ENCODE measurements at places on chromosomes 3 and 15. TPM values are rescaled to one million over a fixed set of nuclear protein-coding genes. Genes with fewer than 3 reads are reported as not detected.
A peak's percentile ranks its signal among the peaks of the same experiment; 100 is the strongest.

- H3K4me3 ChIP-seq, result no peak overlapping the region
- no peak for DNase-seq
- peaks cover 9% of the 10 kb centered on the region for H3K36me3 ChIP-seq
- no peaks in the 10 kb centered on the region for H3K4me1 ChIP-seq
These were observed 92.9 kb downstream of the USP13 start for GRCh38 chr3:179745716-179746115.

DNA sequence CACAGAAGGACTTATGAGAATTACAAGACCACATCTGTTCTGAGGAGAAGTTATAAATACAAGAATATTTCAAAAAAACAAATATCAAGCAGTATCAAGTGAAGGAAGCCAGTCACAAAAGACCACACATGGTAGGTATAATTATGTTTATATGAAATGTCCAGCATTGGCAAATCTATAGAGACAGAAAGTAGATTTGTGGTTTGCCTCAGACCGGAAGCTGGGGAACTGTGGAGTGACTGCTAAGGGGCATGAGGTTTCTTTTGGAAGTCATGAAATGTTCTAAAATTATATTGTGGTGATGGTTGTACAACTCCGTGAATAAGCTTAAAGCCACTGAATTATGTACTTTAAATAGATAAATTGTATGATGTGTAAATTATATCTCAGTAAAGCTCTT lies 136.9 kb downstream of the FRMD5 start:
- H3K4me3 ChIP-seq, result no peak overlapping the region
- no peaks in the 10 kb centered on the region for H3K36me3 ChIP-seq
- DNase-seq, result no peak
- H3K27me3 ChIP-seq, result peaks cover 28% of the 10 kb centered on the region
- H3K27ac ChIP-seq, result no peak overlapping the region

GRCh38 chr15:72857331-72858063 lies 73.9 kb upstream of the ADPGK start:
- no peak for DNase-seq
- no peak overlapping the region for H3K4me3 ChIP-seq
- no peaks in the 10 kb centered on the region for H3K36me3 ChIP-seq
- H3K27ac ChIP-seq, result no peak overlapping the region
- H3K4me1 ChIP-seq, result no peaks in the 10 kb centered on the region
- peaks cover 9% of the 10 kb centered on the region for H3K27me3 ChIP-seq

GRCh38 chr15:74768771-74769342 lies 13.0 kb upstream of the CSK start:
- peaks cover 24% of the 10 kb centered on the region for H3K4me1 ChIP-seq
- peak overlapping the region; percentile 47 for H3K4me3 ChIP-seq
- peak overlapping the region; percentile 59 for H3K27ac ChIP-seq
- no peaks in the 10 kb centered on the region for H3K27me3 ChIP-seq
- H3K36me3 ChIP-seq, result no peaks in the 10 kb centered on the region
- peak; percentile 66 for DNase-seq

GRCh38 chr3:25870452-25870851 lies 80.6 kb downstream of the OXSM start:
- H3K27me3 ChIP-seq, result peaks cover 3% of the 10 kb centered on the region
- no peak overlapping the region for H3K4me3 ChIP-seq
- peaks cover 3% of the 10 kb centered on the region for H3K36me3 ChIP-seq
- peaks cover 17% of the 10 kb centered on the region for H3K4me1 ChIP-seq
- peak overlapping the region; percentile 59 for H3K27ac ChIP-seq
- DNase-seq, result no peak

- H3K27me3 ChIP-seq, result peaks cover 3% of the 10 kb centered on the region
- no peak overlapping the region for H3K4me3 ChIP-seq
- no peak overlapping the region for H3K27ac ChIP-seq
- no peaks in the 10 kb centered on the region for H3K4me1 ChIP-seq
- no peaks in the 10 kb centered on the region for H3K36me3 ChIP-seq
- no peak for DNase-seq
These were observed 388.2 kb downstream of the CACNA2D3 start for GRCh38 chr3:54510506-54510905.

GRCh38 chr15:31487811-31488436 lies 161.3 kb downstream of the KLF13 start:
- DNase-seq, result peak; percentile 43
- no peak overlapping the region for H3K4me3 ChIP-seq
- no peaks in the 10 kb centered on the region for H3K27me3 ChIP-seq
- peak overlapping the region; percentile 60 for H3K27ac ChIP-seq

- peaks cover 22% of the 10 kb centered on the region for H3K27me3 ChIP-seq
- DNase-seq, result no peak
- H3K36me3 ChIP-seq, result no peaks in the 10 kb centered on the region
- no peak overlapping the region for H3K4me3 ChIP-seq
- no peaks in the 10 kb centered on the region for H3K4me1 ChIP-seq
- no peak overlapping the region for H3K27ac ChIP-seq
These were observed 251.9 kb downstream of the CDIN1 start for GRCh38 chr15:36831125-36831903.

DNA sequence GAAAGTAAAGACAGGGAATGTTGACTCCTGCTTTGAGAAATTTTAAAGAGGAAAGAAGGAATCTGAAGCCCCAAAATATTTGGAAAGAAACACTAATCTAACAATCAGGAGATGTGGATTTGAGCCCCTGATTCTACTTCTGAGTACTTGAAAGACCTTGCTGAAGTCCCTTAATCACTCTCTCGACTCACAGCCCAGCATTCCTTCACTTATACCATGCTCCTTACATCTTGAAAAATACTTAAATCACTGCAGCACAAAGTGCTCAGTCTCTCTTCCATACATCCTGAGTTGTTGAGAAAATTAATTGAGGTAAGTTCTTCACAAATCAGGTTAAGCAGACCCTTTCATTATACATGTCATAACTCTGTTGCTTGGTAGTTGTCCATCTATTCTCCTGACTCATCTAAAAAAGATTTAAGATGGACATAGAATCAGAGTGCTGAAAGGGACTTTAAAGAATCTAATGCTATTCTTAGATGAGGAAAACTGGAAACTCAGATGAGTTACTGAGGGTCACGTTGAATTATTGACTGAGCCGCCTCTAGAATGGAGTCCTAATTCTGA lies 72.8 kb upstream of the THSD4 start:
- H3K4me1 ChIP-seq, result no peaks in the 10 kb centered on the region
- H3K4me3 ChIP-seq, result no peak overlapping the region
- no peak for DNase-seq
- no peak overlapping the region for H3K27ac ChIP-seq
- H3K36me3 ChIP-seq, result no peaks in the 10 kb centered on the region
- peaks cover 31% of the 10 kb centered on the region for H3K27me3 ChIP-seq

DNA sequence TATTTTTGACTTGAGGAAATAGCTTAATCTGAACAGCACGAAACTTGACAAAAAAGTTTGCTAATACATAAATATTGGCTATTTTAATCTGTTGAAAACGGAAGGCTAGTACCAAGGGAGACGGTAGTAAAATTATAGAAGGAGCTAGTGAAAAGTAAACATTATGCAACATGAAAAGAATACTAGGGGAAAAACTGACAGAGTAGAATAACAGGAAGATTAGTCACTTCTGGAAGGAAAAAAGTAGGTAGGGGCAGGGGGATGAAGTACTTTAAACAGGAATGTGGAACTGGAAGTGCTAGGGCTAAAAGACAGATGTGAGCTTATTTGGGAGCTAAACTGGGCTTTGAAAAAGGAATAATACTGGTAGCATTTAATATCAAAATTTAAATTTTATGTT lies 60.1 kb downstream of the MBNL1 start:
- H3K4me1 ChIP-seq, result peaks cover 75% of the 10 kb centered on the region
- H3K27ac ChIP-seq, result peak overlapping the region; percentile 86
- no peaks in the 10 kb centered on the region for H3K27me3 ChIP-seq
- peaks cover 59% of the 10 kb centered on the region for H3K36me3 ChIP-seq

DNA sequence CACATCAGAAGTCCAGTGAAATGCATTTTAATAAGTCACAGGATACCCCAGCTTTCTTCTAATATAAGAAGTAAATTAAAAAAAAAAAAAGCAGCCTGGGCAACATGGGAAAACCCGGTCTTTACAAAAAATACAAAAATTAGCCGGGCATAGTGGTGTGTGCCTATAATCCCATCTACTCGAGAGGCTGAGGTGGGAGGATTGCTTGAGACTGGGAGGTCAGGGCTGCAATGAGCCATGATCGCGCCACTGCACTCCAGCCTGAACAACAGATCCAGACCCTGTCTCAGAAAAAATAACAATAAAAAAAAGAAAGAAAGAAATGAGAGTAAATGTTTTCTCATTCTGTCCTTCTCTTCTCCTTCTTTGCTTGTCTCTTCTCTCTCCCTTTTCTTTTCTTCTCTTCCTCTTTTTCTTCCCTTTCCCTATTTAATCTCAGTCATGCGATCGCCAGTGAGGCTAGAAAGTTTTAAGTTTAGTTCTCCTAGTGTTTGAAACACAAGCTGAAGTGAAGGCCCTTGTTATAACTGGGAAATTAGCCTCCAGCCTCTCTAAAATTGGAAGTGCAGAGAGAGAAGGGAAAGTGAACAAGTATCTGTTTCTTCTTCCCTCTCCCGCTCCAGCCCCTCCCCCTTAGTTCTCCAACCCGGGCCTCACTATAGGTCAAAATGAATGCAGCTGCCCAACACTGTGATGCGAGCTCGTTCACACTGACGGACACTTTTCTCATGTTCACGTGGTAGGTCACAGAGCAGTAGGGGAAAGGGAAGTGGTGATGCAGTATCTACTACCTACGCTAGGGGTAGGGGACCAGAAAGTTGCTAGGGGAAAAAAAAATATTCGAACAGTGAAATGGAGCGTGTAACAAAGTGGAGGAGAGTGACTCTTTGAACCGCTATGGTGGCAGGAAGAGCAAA lies 23.5 kb upstream of the TSC22D2 start:
- H3K4me3 ChIP-seq, result peak overlapping the region; percentile 79
- peak; percentile 66 for DNase-seq
- H3K4me1 ChIP-seq, result peaks cover 34% of the 10 kb centered on the region
- peak overlapping the region; percentile 99 for H3K27ac ChIP-seq

GRCh38 chr3:119318876-119319275 lies 24.7 kb downstream of the ARHGAP31 start:
- no peak overlapping the region for H3K4me3 ChIP-seq
- H3K36me3 ChIP-seq, result peaks cover 15% of the 10 kb centered on the region
- no peaks in the 10 kb centered on the region for H3K27me3 ChIP-seq
- H3K27ac ChIP-seq, result no peak overlapping the region
- DNase-seq, result no peak

DNA sequence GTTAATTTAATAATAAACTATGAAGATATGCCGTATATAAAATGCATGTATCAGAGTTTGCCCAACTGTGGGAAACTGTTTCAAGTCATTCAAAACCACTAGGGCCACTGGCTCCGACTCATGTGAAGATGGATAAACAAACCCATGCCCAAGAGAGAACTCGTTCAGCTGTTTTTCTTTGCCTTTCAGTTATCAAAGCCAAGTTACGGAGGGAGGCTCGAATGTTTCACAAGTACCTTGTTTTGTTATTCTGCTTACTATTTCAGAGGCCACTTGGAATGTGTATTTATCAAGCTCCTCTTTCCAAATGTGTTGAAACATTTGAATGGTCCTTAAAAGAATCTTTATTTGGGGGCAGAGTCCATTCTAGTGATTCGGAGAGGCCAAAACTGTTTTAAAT lies 82.1 kb downstream of the DUT start:
- no peaks in the 10 kb centered on the region for H3K27me3 ChIP-seq
- no peak overlapping the region for H3K27ac ChIP-seq
- no peak overlapping the region for H3K4me3 ChIP-seq
- H3K4me1 ChIP-seq, result no peaks in the 10 kb centered on the region

GRCh38 chr3:23726811-23727548 lies 78.8 kb upstream of the UBE2E1 start:
- H3K36me3 ChIP-seq, result no peaks in the 10 kb centered on the region
- DNase-seq, result no peak
- peaks cover 7% of the 10 kb centered on the region for H3K4me1 ChIP-seq
- no peak overlapping the region for H3K27ac ChIP-seq
- no peaks in the 10 kb centered on the region for H3K27me3 ChIP-seq

GRCh38 chr15:98226578-98226977 lies 266.1 kb downstream of the ARRDC4 start:
- H3K4me3 ChIP-seq, result no peak overlapping the region
- no peaks in the 10 kb centered on the region for H3K4me1 ChIP-seq
- H3K27me3 ChIP-seq, result peaks cover 11% of the 10 kb centered on the region
- H3K27ac ChIP-seq, result no peak overlapping the region

- no peak overlapping the region for H3K4me3 ChIP-seq
- no peaks in the 10 kb centered on the region for H3K27me3 ChIP-seq
- no peak overlapping the region for H3K27ac ChIP-seq
- DNase-seq, result no peak
- peaks cover 65% of the 10 kb centered on the region for H3K4me1 ChIP-seq
These were observed 14.5 kb upstream of the CHST14 start for GRCh38 chr15:40456299-40456712.

DNA sequence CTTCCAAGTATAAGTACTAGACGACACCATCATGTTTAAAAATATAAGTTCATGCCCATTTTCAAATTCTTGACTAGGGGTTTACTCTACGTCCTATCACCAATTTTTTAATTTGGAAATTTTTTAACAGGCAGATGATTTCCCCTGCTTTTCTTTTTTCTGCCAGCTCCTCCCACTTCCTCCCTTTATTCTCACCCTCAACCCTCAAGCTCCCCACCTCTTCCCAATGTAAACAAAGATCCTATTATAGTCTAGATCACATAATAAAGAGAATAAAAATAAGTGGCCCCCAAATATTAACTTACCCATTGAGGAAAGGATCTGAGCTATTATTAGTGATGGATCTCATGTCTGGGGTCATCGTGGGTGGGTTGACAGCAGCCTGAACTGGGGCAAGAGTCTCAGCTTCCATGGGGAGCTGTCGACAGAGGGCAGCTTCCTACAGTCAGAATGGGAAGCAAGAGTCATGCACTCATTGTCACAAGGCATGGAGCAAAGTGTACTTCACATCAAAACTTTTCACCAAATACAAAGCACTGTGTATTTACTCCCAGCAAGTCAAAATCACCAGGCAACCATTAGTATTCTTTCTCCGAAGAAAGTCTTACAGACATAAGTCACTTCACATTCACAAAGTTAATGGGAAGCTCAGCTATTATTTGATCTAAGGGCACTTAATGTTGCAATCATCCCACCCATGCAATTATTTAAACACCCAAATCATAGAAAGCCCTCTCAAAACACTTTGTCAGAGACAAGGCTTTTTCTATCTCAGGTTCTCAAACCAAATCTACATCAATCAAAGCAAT lies 53.2 kb downstream of the TM4SF4 start:
- no peak for DNase-seq
- H3K4me1 ChIP-seq, result peaks cover 4% of the 10 kb centered on the region
- no peak overlapping the region for H3K4me3 ChIP-seq
- no peaks in the 10 kb centered on the region for H3K36me3 ChIP-seq

GRCh38 chr15:63531586-63531985 lies 27.2 kb downstream of the USP3 start:
- no peak overlapping the region for H3K4me3 ChIP-seq
- no peak for DNase-seq

GRCh38 chr15:66766282-66767230 lies 64.5 kb downstream of the SMAD6 start:
- H3K27me3 ChIP-seq, result peaks cover 46% of the 10 kb centered on the region
- no peak overlapping the region for H3K4me3 ChIP-seq
- H3K27ac ChIP-seq, result no peak overlapping the region
- H3K4me1 ChIP-seq, result peaks cover 7% of the 10 kb centered on the region
- no peak for DNase-seq

Gene STXBP5L
- not detected for total RNA-seq

Gene TLR9
- 0.85 TPM for total RNA-seq

Gene NDN
- 3.5 TPM for total RNA-seq

Gene GHSR
- total RNA-seq, result not detected

Gene ZMYND10
- 0.74 TPM for total RNA-seq

Gene GOLGA6C
- total RNA-seq, result not detected

Gene MESP2
- not detected for total RNA-seq

Measured in activated naive CD8-positive, alpha-beta T cell treated with anti-CD3 and anti-CD28 coated beads for 36 hours (primary cell).